Cerebellar cortex (tissue), 1 donor: ENCODE measurements at places on chromosomes 2 and 18.

DNA sequence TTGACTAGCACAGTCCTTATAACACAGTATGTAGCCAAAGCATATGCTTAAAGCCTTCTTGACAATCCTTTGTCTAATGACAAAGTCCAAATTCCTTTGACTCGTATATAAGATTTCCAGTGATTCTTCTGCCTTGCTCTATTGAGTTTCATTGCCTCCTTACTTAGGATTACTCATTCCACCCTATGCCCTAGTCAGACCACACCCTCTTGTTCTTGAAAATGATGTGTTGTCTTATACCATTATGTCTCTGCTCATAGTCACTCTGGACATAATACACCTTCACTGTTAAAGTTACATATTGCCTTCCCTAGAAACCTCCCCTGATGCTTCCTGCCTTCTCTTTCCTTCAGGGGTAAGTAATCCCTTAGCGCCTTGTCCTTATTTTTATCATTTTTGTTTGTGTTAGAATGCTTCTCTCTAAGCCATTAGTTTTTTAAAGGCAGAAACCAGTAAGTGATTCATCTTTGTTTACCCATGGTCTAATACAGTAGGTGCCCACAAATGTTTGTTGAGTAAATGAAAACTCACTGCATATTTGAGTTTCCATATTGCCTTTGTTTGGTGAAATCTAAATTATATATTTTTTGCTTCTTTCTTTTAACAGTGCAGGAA, 19.3 kb downstream of the GPD2 start:
- DNase-seq: no peak

DNA sequence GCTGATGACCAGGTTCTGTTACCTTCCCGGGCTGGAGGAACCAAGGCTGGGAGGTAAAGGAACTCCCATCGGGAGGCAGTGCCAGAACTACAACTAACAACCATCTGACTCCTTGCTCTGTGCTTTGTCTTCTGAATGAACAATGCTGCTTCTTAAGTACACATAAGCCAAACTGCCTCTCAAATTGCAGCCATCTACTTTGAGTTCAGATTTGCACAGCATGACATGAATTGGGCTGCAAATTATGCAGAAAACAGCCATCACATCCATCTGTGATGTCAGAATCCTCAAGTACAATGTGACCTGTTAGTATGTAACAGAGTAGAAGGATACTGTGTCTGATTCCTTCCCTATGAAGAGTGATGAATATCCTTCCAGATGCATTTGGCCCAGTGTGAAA, 290.6 kb downstream of the ZNF521 start:
- peak; percentile 54 for DNase-seq

DNA sequence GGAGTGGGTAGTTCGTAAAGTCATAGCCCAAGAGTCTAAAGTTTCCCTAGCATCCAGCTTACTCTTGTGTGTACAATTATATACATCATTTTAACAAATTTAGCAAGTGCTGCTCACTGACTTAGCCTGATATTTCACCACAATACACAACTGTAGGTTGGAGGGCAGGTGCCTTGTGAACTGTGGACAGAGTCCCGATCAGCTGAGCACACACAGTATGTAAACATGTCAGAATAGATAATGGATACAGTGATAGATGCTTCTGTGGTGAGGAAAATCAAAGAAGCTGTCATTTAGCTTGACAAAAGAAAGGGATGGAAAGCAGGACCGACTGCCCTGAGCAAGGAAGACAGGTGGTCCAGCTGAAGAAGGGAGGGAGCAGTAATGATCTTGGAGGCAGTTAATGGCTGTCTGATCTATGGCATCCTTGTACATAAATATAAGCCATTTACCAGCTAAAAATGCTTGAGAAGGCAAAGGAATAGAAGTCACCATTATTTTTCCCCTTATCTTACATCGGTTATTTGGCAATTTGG, 372.8 kb upstream of the UBE2E3 start:
- DNase-seq: no peak

DNA sequence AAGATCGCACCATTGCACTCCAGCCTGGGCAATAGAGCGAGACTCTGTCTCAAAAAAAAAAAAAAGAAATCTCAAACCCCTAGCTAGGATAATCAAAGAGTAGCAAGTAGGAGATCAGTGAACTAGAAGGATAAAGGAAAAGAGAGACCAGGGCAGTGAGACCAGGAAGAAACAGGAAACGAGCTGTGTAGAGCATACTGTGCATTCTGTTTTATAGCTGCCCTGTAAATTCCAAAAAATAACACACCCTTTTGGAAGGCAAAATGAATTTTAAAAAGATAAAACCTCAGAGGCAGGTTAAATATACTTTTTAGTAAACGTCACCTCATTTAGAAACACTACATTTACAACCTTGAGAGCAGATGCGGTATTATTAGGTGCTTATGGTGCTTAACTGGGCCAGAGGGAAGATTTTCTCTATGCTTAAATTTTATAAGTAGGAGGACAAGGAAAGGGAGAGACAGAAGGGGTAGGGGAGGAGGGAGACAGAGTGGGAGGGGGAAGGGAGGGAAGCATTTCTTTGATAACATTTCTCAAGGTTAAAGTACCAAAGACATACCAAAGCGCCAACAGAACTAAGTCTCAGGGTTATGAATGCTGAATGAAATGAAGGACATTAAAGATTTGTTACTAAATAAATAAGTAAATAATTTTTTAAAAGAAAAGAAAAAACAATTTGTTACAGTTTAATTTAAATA, 30.1 kb downstream of the FEZ2 start:
- no peak for DNase-seq

GRCh38 chr18:50286391-50287027, 983 bp downstream of the CXXC1 start:
- no peak for DNase-seq

GRCh38 chr2:134375935-134376334, 122.1 kb downstream of the MGAT5 start:
- peak; percentile 89 for DNase-seq

GRCh38 chr2:200125444-200126284, 170.3 kb downstream of the MAIP1 start:
- no peak for DNase-seq

- DNase-seq: no peak
These were observed 319.8 kb upstream of the FIGN start for GRCh38 chr2:164055623-164056022.

GRCh38 chr18:54776282-54776977, 51.8 kb upstream of the RAB27B start:
- no peak for DNase-seq

GRCh38 chr2:113370478-113371091, 66.9 kb upstream of the ZNG1B start:
- peak; percentile 46 for DNase-seq

DNA sequence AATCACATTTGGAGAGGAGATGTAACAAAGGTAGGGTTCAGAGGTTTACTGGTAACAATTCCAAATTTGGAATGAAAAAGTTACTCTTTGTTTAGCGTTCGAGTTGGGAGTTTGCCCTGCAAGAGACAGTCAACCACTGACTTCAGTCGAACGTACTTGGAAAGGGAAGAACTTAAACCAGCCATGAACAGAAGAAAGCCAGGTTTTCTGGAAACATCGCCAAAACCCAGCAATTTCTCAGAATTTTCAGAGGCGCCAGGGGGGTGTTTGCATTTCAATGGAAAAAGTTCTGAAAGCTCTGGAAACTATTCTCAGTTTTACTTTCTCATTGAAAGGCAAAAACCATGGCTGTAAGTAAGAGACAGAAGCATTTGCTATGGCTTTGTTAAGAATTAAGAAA, 28.5 kb upstream of the AQP4 start:
- peak; percentile 11 for DNase-seq

- DNase-seq: no peak
These were observed 416.7 kb upstream of the CRIM1 start for GRCh38 chr2:35938838-35939237.

DNA sequence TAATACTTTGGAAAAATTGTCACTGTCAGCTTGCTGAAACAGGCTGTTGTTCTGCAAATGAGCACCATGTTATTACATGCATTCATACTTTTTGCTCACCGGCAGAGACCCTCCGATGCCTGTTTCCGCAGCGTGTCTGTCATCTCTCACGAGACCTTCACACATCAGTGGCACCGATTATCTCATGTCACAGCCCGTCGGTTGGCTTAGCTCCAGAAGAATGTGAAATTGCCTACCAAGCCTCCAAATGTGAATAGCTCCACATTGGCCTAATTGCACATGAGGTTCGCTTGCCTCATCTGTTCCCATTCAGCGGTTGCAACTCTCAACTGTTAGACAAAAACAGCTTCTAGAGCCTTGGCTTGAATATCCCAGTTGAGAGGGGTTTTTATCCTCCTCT, 233.0 kb downstream of the ACTR3 start:
- DNase-seq: no peak

DNA sequence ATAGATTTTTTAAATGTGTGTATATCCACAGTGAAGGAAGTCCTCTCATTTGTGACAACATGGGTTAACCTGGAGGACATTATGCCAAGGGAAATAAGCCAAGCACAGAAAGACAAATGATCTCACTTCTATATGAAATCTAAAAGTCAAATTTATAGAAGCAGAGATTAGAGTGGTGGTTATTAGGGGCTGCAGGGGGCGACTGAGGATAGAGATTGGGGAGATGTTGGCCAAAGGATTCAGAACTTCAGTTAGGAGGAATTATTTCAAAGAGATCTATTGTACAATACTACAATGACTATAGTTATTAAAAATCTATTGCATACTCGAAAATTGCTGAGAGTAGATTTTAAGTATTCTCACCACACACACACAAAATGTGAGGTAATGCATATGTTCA, 252.4 kb upstream of the SLC39A10 start:
- DNase-seq: no peak

GRCh38 chr2:235230821-235231601, 262.8 kb upstream of the AGAP1 start:
- DNase-seq: no peak

- no peak for DNase-seq
These were observed 134.5 kb upstream of the RMP24 start for GRCh38 chr18:35837922-35838496.

- no peak for DNase-seq
These were observed 48.4 kb upstream of the YPEL5 start for GRCh38 chr2:30098266-30099005.

- DNase-seq: no peak
These were observed 62.1 kb downstream of the DYM start for GRCh38 chr18:49398331-49398730.

GRCh38 chr18:48037481-48038271, 107.2 kb upstream of the SMAD2 start:
- no peak for DNase-seq

DNA sequence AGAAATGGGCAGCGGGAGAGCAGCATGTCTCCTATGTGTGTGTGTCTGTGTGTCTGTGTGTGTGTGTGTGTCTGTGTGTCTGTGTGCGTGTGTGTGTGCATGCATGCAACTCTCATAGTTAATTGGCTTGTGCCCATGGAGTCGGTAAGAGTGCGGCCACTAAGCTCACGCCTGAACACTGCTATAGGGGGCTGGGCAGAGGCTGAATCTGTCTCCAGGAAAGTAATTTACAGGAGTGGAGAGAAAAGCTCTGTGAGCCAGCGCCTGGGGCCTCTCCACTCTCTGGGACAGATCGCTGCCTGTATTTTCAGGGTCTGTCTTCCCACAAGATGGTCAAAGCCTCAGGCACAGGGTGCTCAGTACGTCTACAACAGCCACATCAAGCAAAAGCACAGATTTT, 553.4 kb downstream of the TNS1 start:
- DNase-seq: no peak
